ENCODE measurements at places on chromosomes 11 and 22.

DNA sequence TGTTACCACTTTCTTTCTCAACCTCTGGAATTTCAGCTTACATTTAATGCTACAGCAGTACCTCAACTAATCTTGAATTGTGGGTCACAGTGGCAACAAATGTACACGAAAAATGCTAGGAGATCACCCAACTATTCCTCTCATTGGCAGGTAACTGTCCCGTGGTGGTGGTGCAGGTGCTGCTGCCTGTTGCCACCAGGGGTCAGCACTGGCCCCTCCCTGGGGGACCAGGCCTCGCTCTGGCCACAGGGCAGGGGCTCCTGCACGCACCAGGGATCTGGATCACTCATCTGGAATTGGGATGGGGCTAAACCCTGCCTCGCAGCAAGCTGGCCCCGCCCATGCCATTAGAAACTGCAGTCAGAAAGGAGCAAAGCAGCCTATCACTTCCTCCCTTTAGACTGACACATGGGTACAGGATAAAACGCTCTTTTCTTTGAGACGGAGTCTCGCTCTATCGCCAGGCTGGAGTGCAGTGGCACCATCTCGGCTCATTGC lies 6.9 kb upstream of the POLDIP3 start:
- DNase-seq = peak; percentile 79

GRCh38 chr11:124920870-124921609 lies 2.0 kb downstream of the HEPN1 start:
- DNase-seq = peak; percentile 19

GRCh38 chr11:92424281-92424680 lies 199.7 kb downstream of the FAT3 start:
- DNase-seq = no peak

- no peak for DNase-seq
Observed at GRCh38 chr22:22929381-22930221, 42.0 kb downstream of the IGLL5 start.

- DNase-seq = no peak
Observed at GRCh38 chr11:35292279-35292678, 127.1 kb downstream of the SLC1A2 start.

GRCh38 chr11:117834068-117834810 lies 9.7 kb upstream of the FXYD2 start:
- no peak for DNase-seq

- peak; percentile 77 for DNase-seq
Observed at GRCh38 chr11:130580372-130580771, 131.9 kb downstream of the ADAMTS15 start.

- peak; percentile 54 for DNase-seq
Observed at GRCh38 chr11:6315811-6316425, 4.4 kb downstream of the CAVIN3 start.

GRCh38 chr11:36622431-36623136 lies 24.5 kb upstream of the RAG2 start:
- no peak for DNase-seq
